ENCODE measurements at places on chromosomes 6 and 20.

DNA sequence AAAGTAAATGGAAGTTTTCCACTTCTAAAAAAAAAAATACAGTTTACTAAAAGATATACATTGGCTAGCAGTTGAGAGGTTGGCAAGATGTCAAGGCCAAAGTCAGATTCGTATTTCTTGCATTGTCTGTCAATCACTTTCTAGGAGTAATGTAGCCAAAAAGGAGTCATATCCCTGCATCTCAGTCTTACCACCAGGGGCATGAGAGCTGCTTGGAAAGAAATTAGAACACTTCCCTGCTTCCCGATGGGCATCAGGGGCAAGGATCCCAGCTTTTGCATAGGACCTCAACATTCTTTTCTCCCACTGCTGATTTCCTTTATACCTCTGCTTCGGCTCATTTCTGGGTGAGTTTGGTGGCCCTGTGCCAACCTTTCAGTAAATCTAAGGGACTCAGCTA is 581.0 kb upstream of the MAP3K7 start:
- DNase-seq, result no peak

DNA sequence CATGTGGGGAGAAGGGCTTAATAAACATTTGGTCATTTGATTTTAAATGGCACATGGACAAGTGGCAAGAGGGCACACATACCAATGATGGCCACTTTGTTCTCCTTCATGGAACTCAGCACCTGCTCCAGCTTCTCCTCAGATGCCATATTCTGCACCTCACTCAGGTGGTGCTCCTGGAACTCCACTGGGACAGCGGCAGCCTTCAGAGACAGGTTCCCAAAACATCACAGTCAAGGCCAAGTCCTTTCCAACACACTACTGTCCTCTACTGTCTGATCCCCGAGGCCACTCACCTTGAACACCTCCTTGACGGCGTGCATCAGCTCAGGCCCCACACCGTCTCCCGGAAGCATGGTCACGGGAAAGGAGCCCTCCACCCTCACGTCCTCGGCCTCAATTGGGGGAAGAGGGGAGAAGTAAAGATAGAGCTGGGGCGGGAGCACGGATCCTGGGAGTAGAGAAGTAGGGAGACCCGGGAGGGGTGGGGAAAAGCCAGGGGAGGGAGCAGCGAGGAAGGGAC is 591 bp downstream of the IDH3B start:
- no peak for DNase-seq

DNA sequence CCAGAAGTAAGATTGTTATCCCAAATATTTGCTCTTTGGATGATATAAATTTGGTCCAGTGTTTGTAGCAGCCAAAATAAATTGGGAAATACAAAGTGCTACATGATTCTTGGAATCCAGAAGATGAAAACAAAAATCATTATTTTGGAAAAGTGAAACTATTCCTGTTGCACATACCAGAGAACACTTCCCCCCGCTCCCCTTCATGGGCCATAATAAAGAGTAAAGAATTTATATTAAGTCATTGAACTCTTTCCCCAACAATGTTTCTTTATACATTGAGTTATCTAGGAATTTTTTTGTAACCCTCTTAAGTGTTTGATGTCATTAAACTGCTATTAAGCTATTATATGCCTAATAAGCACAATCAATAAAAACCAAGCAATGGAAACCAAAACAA is 490.4 kb upstream of the HS3ST5 start:
- DNase-seq, result no peak

DNA sequence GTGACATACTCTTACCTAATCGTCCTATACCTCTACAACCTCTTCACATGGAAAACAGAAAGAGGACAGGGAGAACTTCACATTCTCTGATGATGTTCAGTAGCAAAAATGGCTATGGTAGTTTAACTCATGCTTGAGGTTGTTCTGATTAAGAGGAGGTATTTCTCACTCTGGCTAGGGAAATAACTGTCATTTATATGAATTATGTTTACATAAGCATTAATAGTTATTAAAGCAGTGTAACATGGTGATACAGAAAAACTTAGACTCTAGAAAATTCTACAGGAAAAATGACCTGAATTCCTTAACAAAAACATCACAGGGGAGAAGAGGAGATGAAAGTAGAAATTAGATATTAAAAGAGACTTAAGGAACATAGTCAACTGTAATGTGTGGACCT is 57.3 kb downstream of the MAP3K5 start:
- no peak for DNase-seq

DNA sequence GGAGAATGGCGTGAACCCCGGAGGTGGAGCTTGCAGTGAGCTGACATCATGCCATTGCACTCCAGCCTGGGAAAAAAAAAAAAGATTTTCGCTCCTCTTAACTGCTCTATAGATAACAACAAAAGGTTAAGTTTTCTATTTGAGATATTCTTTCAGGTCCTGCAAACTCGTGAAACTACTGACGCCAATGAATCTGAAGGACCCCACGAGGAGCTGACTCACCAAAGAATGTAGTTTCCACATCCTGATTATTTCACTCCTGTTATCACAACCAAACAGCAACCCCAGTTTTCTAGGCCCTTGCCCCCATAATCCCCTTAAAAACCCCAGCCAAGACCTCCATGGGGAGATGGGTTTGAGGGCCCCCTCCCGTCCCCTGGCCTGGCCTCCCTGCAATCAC is 58.7 kb downstream of the OTOR start:
- DNase-seq, result no peak

- no peak for DNase-seq
These were observed 635.0 kb downstream of the QKI start for GRCh38 chr6:164049517-164049988.

DNA sequence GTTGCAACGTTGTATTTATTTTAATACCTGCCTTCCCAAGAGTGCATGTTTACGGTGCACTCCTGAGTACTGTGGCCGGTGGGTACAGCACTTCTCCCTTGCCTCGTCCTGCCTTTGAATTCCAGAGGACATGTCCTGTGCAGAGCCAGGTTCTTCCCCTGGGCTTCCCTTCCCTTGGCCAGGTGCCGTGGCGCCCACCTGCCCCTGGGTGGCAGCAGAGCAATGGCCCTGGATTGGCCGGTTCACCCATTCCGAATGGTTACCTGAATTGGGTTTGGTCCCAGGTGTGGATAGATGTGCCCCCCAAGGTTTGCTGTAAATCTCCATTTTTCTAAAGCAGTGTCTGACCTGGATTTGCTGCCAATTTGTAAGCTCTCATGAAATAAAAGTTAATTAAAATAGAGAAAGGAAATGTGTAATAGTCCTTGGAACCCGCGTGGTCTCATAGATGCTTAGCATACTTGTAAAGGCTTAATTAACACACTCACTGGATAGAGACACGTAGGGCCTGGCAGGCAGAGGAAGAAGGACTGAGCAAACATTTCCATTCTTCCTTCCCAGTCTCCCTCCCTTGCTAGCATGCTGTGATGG is 40.6 kb downstream of the DTD1 start:
- no peak for DNase-seq

DNA sequence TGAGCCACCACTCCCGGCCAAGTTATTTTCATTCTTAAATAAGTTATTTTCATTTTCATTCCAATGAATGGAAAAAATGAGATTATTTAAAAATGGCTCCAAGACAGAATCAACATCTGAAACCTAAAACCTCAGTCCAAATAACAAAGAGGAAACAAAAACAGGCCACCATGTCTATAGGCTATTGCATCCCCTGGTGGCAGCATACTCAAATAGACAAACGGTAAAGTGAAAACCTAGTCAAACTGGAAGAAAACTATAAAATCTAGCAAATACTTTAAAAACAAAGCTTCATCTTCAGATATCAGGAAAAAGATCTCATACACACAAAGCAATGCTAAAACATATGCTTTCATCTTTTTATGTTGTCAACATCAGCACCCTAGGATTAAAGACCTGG is 20.9 kb downstream of the IL17A start:
- no peak for DNase-seq

- DNase-seq, result no peak
These were observed 126.3 kb downstream of the COL12A1 start for GRCh38 chr6:75079589-75079988.

DNA sequence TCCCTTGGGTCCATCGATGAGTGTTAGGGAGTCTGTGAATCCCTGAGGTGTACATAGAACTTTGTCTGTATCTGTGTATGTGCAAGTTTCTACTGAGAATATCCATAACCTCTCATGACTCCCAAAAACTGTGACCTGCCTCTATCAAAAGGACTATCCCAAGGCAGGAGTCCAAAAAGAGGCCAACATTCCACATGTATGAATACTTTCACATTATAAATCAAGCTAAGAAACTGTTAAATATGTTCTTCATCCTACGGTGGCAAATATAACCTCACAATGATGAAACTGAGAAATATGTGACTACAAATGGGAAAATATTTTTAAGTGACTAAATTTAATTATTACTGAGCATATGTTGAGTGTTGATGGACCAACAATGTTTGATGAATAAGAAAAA is 16.1 kb upstream of the STX11 start:
- DNase-seq, result no peak

DNA sequence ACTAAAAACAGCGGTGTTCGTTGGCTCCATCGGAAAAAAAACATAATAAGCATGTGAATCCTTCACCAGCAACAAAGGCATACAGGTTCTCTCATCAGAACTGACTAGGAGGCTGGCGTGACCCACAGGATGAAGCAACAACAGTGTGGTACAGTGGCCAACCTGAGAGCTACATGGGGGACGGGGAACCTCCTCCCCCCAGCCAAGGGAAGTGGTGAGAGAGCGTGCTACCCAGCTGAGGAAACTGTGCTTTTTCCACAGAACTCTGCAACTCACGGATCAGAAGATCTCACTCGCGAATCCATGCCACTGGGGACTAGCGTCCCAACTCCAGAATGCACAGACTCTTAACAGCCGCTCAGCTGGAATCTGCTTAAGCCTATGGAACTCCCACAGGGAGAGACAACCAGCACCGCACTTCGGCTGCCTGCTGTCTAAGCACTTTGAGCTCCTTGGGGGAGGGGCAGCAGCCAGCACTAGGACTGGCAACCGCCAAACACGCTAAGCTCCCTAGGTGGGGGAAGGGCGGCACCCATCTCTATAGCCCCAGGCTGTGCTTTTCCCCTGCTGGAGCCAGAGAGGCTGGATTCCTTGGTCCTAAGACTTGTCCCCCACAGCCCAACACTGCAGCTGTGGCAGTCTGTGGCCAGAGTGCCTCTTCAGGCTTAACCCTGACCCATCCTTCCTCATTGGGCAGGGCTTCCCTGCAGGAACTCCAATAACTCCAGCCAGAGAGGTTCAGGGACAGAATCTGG is 538.3 kb upstream of the BTBD3 start:
- no peak for DNase-seq

DNA sequence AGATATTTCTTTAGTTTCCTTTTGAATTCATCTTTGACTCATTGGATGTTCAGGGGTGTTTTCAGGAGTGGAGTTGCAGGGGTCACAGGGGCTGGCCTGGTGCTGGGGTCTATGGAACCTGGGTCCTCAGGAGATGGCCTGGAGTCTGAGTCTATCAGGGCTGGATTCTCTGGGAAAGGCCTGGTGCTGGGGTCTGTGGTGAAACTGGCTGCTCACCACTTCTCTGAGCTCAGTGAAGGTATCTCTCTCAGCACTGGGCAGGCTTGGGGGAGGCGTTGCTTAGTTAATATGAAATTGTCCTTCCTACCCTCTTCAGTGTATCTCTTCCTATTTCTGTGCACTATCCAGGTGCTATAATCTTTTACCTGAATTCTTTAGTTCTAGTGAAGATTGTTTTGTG is 83.1 kb upstream of the SLC24A3 start:
- no peak for DNase-seq

DNA sequence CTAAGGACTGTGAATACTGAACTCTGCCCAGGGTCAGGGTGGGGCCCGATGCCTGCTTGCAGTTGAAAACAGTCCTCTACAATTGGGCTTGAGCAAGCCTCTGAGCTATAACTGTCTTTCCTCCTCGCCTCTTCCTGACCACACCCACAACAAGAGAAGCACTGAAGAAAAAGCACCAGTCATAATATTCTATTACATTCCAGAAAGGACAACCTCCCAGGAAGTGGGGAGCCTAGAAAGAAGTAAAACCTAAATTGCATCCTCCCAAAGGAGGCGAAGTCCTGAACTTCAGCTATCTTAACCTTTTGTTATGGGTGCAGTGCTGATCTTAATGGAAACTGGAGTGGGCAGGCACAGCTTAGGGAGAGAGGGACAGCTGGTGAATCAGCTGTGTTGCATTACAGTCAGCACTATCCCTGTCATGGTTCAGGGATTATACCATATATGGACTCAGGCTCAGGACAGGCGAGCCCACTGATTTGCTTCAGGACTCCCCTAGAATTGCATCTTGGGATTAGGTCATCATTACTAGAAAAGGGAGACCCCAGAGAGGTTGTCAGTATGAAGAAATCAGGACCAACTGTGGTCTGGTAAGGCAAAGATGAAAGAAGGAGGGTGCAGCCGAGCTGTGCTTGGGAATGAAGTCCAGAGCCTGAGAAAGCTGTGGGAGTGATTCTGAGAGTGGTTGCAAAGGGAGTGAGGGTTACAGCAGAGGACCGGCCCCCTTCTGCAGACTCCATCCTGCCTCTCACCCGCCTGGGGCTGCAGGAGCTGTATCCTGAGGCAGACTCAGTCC is 18.3 kb upstream of the TRAM2 start:
- DNase-seq, result no peak

DNA sequence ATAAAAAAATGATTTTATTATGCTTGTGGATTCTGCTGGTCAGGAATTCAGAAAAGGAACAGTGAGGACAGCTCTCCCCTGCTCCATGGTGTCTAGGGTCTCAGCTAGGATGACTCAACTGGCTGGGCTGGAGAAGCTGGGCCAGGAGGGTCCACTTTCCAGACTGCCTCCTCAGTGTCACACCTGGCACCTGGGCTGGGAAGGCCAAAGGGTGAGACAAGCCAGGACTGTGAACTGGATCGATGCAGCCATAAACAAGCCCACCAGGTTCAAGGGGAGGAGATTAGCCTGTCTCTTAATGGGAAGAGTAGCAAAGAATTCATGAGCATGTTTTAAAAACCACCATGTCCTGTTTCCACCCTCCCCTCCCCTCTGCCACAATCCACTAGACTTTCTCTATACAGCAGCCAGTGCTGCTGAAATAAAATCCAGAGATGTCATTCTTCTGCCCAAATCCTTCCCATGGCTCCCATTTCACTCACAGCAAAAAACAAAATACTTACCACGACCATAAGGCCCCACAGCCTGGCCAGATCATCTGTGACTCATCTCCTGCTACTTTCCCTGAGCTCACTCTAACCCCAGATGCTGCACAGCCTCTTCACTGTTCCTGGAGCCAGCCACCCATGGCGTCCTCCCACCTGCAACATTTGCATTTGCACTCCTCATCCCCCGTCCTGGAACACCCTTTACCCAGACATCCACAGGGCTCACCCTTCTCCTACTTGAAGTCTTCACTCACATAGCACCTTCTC is 13.8 kb downstream of the SPTLC3 start:
- no peak for DNase-seq

- no peak for DNase-seq
These were observed 106.5 kb downstream of the ATP9A start for GRCh38 chr20:51661609-51662178.

DNA sequence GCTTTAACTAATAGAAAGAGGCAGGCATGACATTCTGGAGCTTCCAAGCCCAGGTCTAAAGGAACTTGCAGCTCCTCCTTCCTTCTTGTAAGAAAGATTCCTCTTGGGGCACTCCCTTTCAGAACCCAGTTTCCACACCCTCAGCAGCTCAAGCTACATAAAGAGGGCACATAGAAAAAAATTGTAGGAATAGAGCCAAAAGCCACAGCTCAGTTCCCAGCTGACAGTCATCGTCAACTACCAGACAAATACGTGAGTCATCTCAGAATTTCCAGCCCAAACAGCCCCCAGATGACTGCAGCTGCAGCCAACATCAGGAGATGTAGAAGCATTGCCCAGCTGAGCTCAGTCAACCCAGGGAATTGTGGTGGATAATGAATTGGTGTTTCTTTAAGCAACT is 349.8 kb upstream of the ARID1B start:
- DNase-seq, result no peak

- DNase-seq, result peak; percentile 34
These were observed 757 bp upstream of the SAMD3 start for GRCh38 chr6:130223508-130223907.
